ENCODE measurements at places on chromosomes 4 and X.
A peak's percentile ranks its signal among the peaks of the same experiment; 100 is the strongest.

GRCh38 chr4:73732759-73733431, 7.5 kb upstream of the CXCL8 start:
- no peak for DNase-seq

GRCh38 chrX:111270339-111270738, at the start of gene CAPN6:
Gene CAPN6, minus strand, starts transcription at chrX:111270483. Its CDS starts 6,547 bp downstream, at chrX:111263936.
- DNase-seq: no peak

- peak; percentile 71 for DNase-seq
These were observed 45.2 kb downstream of the TRIM2 start for GRCh38 chr4:153249199-153250041.

DNA sequence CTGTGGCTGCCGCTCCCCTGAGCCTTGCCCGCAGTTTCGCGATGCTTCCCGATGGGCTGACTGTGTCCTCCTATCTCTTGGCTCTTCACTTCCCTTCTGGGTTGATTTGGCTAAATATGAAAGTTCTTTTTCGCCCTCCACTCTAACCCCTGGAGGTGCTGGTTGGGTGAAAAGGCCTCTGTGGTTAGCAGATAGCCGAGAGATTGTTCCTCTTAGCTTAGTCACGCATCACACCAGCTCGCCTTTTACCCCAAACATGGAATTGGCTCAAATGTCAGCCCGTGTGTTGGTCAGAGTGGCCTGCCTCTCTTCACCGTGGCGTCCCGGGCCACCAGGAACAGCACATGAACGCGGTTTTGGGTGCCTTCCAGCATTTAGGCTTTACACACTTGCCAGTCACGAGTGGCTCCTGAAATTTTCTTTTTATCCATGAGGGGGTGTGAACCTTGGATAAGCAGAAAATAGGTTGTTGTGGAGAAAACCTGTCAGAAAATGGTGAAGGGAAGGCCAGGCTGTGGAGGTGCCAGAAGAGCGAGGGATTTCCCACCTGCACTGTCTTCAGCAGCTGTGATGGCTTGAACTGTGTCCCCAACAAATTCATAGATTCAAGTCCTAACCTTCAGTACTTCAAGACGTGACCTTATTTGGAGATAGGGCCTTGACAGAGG, 8.9 kb downstream of the CLCN4 start:
- no peak for DNase-seq

- DNase-seq: peak; percentile 34
These were observed 29.4 kb downstream of the IRF2 start for GRCh38 chr4:184444953-184445309.

DNA sequence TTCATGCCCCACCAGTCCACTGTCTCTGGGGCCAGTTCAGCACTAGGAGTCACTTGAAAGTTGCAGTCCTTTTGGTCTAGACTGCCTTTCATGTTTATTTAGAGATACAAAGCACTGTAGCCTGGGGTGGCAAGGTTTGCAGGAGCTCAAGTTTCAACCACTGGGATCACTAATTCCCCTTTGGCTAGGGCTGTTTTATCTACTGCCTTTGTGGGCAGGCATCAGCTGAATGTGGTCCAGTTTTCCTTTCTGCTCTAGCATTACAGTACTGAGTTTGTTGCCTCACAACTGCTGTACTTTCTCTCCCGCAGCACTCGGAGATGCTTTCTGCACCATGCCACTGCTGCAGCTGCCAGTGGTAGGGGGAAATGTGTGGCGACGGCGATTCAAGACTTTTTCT, 222.3 kb upstream of the HDX start:
- no peak for DNase-seq

- DNase-seq: no peak
These were observed 69.0 kb upstream of the HPF1 start for GRCh38 chr4:169826634-169827187.

DNA sequence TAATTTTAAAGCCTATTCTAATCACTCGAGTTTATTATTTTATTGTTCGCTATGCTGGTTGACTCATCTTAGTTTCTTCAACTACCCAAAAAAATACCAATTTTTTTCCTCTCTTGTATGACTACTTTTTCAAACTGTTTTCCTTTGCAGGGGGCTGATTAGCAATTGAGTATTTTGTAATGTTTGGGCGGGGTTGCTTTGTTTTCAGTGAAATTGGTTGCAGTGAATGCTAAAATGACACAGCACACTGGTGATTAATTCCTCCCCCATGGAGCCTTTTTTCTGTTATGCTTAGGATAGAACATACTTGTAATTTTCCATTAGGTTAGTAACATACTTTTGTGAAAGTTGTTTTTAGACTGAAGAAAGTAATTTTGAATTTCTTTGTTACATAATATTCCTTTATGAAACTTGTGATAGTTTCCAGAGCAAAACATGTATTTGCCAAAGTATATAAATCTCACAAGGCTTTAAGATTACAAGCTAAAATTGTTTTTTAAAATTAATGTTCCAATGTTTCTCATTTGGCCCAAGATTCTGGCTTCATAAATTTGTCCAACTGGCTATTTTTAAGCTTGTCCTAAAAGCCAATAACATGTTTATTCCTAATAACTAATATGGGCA, 120.4 kb downstream of the CHIC1 start:
- no peak for DNase-seq

GRCh38 chr4:1415681-1415981, 9.4 kb upstream of the NKX1-1 start:
- DNase-seq: no peak

DNA sequence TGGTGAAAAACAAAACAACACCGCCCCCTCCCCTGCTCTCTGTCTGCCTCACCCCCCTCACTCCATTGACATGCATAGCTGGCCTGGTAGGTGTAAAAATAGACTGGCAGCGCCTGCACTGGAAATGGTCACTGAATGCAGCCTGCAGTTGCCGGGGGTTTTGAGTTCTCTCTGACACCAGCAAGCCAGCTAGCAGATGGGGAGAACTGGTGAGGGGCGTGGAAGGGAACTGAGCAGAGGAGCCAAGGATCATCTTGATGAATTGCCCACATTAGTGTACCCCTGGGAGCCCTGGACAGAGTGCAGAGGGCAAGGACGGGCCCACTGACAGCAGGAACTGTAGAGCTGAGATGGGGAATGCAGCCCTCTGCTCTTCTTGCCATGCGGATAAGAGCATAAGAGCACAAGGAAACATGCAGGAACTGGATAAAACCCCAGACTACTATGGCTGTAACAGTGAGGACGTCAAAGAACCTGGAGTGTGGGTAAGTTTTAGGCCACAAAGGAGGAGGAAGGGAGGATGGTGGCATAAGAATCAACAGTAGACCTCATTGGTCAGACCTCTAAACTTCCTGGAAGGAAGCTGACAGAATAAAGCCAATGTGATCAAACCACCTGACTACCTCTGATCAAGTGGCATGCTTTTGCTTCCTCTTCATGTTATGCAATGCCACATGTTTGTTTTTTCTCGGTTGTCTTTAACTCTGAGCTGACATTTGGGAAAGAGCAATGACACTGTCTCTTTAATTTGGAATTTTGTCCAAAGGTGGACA, 96.3 kb downstream of the ANK2 start:
- no peak for DNase-seq

DNA sequence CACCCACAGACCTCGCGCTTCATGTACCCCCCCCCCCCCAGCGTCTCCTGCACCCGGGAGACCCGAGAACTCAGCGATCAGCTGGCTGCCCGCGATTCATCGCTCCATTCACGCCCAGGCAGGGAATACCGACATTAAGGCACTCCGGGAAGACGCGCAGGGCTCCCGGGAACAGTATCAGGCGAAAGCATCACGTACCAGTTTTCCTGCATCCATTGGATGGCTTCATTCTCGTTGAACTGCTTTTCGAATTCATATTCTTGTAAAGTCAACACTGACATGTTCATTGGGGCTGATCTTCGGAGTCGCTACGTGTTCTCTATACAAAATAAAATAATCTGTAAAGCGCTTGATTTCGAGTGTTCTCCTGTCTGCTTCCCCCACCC, 373 bp downstream of the ELOVL6 start:
- DNase-seq: peak; percentile 11

DNA sequence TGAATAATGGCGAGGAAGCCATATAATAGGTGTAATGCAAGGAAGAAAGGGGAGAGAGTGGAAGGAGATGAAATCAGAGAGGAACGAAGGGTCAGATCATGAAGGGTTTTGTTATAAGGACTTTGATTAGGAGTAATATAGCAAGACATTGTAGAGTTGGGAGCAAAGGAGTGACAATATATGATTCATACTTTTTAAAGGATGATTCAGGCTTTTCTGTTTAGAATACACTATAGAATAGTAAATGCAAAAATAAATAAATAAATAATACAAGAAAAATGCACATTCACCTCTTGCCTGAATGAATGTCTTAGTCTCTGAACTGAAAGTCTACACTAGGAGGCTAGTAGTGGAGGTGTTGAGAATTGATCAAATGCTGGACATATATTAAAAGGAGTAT, 1524.4 kb upstream of the AGA start:
- DNase-seq: no peak

DNA sequence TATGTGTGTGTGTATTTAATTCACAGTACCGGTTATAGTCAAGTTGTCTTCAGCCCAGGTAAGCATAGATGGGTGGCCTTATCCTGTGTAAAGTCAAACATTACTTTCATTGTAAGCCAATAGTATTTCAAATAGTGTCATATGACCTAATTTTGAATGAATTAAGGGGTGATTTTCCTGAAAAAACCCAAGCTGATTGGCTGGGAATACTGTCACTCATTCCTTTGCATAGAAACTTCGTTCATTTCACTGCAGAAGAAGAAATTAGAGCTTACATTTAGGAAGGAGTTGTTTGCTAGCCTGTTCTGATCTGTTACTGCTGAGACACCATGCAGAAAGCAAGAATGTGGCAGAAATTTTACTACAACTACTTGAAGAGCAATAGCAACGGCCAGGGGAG, 45.4 kb downstream of the SMARCAD1 start:
- no peak for DNase-seq

GRCh38 chrX:56764975-56765791, 36.1 kb downstream of the NBDY start:
- DNase-seq: no peak

- DNase-seq: no peak
These were observed 147.0 kb downstream of the PDLIM5 start for GRCh38 chr4:94598758-94599157.

Measured in stimulated activated CD4-positive, alpha-beta T cell treated with anti-CD3 and anti-CD28 coated beads, TNF-alpha, amount 100 ng/mL, for 48 hours (primary cell).